ENCODE measurements at places on chromosomes 2 and 18.

GRCh38 chr2:98773907-98774306 is 43.0 kb upstream of the MGAT4A start:
- no peak for DNase-seq

GRCh38 chr2:10359246-10359645 is 56.5 kb downstream of the HPCAL1 start:
- DNase-seq = no peak

GRCh38 chr2:230160112-230160660 is 59.6 kb downstream of the SP110 start:
- no peak for DNase-seq

- no peak for DNase-seq
These were observed 1.9 kb downstream of the RAB31 start for GRCh38 chr18:9710037-9710436.

GRCh38 chr2:137156221-137156844 is 391.0 kb downstream of the THSD7B start:
- no peak for DNase-seq

DNA sequence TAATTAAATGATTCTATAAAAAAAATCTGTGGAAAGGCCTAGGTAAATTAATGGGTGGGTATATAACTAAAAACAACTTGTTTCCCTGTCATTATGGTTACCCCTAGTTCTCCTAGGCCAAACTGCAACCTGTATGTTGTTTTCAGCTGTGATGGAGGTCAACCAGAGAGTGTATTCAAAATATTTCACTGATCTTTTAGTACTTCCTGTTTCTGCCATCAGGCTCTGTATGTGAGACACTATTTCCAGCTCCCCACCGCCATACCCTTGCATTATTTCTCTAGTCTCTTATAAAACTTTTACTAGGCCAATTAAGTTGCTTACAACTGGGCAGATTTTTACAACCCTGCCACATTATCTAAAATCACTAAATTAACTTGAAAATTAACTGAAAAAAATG is 21.0 kb upstream of the CDKL4 start:
- DNase-seq = no peak

DNA sequence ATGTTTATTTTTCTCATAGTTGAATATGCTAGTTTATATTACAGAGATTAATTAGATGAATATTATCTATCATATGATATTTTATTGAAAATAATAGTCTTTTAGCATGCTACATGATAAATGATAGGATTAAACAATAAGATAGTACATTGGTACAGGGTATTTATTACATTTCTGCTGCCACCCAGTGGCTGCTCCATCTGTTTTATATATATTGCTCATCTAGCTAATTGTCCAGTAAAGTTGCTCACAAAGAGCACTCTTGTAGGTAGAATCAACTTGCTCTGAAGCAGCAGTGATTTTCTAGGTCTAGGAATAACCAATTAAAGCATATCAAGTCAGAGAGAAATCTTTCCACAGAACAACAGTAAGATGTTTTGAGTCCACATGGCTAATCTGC is 183.3 kb downstream of the ASXL3 start:
- peak; percentile 82 for DNase-seq

Measured in NCI-H1105 treated with DMSO at 0.1 percent for 48 hours (cell line).